SK-N-DZ (cell line): ENCODE measurements at places on chromosomes 3 and 15.

GRCh38 chr3:12081826-12082225, 76.9 kb downstream of the TIMP4 start:
- no peak for DNase-seq

DNA sequence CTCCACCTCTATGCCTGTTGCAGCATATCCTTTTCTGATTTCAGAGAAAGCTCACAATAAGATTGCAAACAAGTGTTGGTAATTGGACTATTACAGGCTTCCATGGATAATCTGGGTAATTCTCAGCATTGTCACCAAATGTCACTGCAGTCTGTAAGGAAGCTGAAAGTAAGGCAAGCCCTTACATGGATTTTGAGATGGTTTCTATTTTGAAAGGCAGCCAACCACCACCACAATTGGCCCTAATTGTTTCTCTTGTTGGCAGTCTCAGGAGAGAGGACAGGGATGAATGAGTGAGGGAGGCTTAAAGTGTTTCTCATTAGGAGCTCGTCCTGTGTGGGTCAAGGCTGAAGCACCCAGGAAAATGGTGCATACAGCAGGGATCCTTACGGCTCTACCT, 879.9 kb downstream of the TUSC7 start:
- no peak for DNase-seq

GRCh38 chr15:51183076-51183475, 88.4 kb upstream of the TNFAIP8L3 start:
- no peak for DNase-seq

GRCh38 chr3:186825294-186825821, 17.2 kb upstream of the ADIPOQ start:
- DNase-seq: peak; percentile 78

DNA sequence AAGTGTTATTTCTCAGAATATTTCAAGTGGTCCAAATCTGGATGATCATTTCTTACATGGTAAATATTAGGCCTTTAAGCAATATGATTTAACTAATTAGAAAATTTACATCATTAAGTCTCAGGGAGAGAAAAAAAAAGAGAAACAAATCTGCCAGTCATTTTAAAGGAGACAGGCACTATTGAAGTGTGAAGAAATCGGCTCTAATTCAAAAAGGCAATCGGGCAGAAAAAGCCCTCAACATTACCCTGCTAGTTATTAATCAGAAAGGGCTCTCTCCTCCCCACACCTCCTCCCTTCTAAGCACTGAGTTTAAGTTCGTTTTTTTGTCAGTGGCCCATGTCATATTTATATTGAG, 215.9 kb downstream of the MEIS2 start:
- DNase-seq: no peak

GRCh38 chr15:66946578-66947164, 118.7 kb upstream of the SMAD3 start:
- peak; percentile 74 for DNase-seq

GRCh38 chr15:33994005-33994615, 25.8 kb downstream of the CHRM5 start:
- DNase-seq: peak; percentile 20

DNA sequence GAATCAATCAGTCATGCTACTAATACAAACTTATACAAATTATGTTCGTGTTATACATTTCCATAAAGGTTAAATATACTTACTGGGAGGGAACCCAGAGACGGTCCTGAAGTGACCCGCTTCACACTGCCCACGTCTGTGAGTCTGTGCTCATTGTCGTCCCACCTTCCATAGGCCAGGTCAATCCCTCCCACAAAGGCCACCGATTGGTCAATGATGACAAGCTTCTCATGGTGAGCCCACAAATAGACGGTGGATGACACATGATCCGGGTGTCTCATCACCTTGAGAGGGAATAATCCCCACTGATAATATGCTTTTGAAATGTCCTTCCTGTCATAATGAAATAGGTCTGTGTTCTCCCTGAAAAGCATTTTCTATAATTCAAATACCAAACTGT, 121.7 kb downstream of the PLD1 start:
- DNase-seq: no peak

- DNase-seq: no peak
Measured at GRCh38 chr3:50111757-50112156, 23.0 kb downstream of the RBM5 start.

DNA sequence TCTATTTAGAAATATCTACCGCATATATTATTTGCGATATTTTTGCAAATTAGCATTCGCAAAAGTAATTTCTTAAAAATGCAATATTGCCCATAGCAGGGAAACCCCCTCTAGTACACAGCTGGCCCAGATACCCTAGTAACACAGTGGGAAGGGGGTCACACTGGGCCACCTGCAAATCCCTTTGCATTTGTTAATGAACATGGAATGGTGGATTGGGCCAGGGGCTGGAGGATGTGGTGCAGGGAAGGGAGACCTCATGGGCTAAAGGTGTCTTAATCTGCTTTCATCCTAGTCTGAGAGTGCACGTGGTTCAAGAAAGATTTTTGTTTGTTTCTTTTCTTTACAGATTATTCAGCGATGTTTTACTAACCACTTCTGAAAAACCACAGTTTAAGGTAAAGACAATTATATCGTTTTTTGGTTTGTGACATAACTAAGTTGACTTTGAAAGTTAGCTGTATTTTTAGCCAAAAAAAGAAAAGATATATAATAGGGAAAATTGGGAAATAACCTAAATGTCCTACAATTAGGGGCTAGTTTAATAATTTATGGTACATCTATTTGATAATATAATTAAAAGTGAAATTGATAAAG, 30.0 kb downstream of the PDHB start:
- no peak for DNase-seq

DNA sequence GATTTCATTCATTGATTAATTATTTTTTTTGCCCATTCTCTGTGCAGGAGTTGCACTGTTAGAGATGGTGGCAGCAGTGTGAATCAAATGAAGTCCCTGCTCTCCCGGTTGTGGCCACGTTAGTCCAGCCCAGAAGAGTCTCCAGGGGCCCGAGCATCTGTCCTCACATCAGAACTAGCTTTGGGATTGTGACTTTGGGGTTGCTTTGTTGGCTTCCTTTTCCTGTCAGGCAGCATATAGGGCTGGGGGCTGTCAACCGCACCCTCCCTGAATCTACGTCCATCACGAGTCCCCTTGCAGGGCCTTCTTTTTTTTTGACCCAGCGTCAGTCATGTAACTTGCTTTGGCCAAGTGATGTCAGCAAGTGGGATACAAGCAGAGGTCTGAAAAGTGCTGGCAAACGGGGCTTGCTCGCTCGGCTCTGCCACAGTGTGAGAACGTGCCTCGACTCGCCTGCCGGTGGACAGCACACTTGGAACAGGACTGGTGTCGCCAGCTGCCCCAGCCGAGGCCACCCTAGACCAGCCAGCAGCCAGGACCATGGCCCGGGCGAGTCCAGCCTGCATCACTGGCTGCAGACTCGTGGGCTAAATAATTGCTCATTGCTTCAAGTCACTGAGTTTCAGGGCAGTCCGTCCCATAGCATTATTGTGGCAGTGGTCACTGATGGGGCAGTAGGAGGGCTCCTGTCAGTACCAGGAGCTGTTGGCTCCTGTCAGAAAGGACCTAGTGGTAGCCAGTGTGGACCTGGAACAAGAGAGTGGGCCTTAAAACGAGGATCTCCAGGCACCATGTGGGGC, 151.6 kb upstream of the MEF2A start:
- DNase-seq: no peak

DNA sequence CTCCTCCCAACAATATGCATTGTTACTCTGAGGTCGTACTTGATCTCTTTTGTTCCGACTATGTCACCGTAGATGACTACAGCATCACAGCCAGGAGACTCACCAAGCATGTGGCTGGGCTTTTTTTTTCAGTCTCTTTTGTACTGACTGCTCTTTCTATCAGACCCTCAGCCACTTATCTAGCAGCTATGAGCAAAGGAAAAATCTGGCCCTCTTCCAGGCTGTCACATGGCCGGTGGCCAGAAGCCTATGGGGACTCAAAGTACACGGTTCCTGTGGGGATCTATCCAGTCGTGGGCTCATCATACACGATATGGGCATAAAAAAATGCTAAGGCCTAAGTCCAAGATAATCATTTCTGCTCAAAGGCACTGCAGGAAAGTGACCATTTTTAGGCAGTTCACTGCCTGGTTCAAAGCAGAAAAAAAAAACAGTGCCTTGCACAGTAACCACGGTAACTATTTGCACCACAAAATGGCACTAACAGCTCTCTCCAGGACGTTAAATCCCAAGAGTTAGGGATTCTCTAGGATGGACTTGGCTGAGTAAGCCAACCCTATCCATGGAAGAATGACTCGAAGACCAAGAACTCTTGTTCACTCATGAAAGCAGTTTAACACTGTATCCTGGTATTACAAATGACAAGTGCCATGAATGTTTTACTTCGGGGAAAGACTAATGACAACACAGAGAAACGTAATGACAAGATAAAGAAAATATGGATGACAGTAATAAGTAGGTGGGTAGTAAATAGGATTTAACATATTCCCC, 50.3 kb downstream of the SHQ1 start:
- DNase-seq: peak; percentile 16

DNA sequence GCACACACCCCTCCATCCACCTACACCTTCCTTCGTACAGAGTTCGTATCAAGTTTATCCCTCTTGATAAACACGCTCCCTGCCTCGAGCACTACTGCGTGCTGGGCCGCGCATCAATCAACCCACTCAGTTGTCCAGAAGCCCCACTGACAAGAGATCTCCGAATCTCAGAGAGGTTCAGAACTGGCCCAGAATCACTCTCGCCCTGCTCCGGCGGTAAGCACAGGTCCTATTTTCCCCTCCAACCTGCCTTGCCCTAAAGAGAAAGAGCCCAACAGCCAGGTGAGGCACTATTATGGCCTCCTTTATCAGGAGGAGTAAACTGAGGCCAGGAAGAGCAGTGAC, 494 bp upstream of the NISCH start:
- no peak for DNase-seq
